Right lobe of liver (tissue), 6 donors: ENCODE measurements at places on chromosomes 5 and 9. TPM values are rescaled to one million over a fixed set of nuclear protein-coding genes. Genes with fewer than 3 reads are reported as not detected.

The AIF1L gene
- 0.63 TPM for total RNA-seq

DNA sequence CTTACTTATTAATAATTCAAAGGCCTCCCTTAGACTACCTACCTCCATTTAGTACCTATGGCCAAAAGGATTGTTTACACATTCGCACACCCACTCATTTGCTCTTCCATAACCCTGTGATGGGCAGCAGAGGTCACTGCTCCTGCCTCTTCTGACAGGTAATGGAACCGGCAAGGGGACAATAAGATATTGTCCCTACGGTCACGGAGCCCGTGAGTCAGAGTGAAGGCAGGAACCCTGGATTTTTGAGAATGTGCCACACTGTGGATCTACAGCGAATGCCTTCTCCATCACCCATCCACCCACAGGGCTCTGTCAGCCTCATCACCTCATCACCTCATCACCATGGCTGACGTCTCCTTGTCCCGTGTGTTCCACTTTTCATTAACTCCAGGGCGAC lies 132.3 kb downstream of the MYO10 start:
- no peak for DNase-seq

DNA sequence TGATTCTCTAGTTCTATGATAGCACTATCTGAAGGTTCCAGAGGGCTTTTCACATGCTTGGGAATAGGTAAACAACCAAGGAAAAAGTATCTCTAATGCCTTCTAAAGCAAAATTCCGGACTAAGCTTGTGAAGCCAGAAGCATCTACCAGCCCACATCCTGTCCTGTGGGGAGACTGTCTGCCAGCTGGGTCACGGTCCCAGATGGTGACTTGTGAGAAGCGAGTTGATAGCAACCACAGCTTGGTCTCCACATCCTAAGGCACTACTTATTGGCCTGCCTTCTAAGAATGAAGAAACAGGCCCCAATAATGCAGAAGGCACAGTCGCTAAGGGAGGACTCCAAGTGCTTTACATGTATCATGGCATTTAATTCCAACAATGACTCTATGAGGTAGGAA lies 184.1 kb upstream of the ADRA1B start:
- no peak for DNase-seq

The CDX1 gene
- not detected for total RNA-seq

DNA sequence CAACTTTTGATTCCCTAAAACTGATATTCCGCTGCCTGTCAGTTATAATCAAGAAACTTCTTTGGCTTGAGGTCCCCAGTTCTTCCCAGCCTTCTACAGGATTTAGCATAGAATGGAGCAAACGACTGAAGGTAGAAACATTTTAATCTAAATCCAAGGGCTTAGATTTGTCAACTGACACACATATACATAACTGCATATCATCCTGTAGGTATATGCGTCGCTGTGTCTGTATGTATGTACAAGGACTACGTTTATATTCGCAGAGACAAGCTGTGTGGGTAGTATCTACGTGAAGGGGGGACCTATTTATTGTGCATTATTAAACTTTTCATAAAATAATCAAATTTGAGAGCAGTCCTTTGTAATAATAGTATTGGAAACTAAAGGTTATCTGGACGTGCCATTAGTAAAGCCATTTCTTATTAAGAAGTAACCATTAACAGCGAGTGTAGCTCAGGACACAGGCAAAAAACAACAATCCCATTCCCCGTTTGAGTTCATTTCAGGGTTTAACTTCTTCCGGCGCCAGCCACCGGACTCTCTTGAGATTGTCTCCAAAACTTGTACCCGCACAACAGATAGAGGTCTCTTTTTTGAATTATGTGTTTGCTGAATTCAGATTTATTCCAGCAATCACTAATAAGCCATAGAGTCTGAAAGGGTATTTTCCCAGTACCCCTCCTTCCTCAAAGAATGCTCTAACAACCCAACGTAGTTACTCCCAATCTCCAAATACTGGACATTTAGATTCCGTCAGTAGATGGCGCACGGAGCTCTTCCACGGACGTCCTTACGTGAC lies 2.1 kb upstream of the MLLT3 start:
- no peak for DNase-seq

DNA sequence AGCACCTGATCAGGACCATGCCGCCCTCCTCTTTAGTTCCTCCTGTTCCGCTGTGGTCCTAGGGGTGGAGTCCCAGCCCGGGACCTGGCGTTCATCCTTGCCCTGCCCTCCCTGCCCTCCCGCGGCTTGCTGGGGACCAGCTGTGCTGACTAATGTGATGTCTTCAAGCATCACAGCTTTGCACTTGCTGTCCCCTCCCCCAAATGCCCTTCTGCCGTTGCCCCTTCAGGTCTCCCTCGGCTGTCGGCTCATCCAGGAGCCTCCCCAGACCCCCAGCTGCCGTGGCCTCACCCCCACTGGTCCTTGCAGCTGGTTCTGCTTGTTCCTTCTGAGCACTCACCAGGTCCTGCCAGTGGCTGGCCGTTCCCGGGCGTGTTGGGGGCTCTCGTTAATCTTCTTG lies 19.9 kb downstream of the RXRA start:
- no peak for DNase-seq

DNA sequence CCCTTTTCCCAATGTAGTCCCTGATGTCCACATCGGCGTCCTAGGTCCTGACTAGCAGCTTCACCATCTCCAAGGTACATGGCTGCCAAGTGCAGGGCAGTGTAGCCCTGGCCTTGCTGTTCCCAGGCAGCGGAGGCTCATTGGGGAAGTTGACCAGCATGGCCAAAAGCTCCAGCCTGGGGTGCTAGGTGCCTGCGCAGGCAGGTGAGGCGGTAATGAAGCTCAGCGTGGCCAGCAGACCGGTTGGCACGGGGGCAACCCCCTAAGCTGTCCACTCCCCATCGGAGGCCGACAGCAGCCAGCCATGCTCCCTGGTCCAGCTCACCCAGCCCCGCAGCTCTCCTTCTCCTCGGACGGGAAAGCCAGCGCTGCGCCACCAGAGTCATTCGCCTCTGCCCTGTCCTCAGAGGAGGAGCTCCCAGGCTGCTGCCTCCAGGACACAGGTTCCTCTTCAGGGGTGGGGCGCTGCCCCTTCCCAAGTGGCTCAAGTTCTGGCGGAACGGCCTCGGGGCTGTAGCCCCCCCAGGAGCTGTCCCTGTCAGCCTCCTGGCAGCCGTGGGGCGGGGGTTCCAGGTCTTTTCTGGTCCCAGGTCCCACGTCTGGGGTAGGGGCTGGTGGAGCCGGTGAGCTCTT lies 1218.2 kb downstream of the FOXD4L5 start:
- no peak for DNase-seq

DNA sequence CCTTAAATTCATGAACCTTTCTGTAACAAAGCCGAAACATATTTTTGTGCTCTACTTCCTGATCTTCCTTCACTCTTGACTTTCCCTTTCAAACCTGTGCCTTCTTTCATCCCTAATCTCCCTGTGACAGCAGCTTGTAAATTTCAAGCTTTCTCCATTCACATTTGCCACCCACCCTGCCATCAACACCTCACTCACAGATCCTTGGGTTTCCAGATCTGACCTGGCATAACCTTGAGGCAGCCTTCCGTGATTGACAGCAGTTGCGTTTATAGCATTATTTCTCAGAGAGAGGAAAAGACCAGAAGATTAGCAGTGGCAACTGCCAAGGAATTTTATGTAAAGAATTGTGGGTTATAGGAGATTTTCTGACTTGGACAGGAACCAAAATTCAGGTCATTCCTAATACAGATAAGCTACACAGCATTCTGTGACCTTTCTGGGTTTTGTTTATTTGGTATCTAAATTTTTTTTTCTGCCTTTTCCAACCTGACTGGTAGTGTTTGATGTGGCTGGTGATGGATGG lies 260.0 kb downstream of the NR2F1-AS1 start:
- no peak for DNase-seq
